NCI-H1930 (cell line): ENCODE measurements at places on chromosomes 12 and 14.

DNA sequence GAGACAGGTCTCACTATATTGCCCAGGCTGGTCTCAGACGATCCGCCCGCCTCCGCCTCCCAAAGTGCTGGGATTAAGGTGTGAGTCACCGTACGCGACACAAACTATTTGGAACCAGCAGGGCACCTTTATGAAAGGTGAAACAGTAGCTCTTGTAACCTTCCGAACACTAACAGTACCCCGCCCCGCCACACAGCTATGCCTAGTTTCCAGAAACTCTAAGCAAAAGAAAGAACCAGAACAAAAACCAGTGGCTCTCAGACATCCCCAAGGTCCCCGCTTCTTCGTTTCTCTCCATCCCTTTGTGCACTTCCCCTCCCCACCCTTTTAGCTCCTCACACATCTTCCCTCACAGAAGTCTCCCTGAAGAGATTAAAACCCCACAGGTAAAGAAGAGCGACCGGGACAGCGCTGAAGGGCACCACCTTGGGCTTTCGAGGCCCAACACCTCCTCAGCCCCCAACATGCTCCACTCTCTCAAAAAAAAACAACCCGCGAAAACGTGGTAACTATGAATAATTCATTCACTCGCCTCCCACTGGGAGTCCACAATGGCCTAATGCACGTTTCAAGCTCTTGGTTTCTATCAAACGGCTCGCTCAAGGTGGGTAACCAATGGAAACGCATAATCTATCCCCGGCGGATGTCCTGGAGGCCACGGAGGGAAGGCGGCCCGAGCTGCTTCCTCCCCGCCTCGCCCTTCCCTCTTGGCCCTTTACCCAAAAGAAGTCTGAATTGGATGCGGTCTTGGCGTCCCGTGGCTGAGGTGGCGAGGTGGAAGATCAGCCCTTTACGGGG is 877 bp downstream of the BAG5 start:
- DNase-seq, result no peak

- DNase-seq, result no peak
These were observed 381.4 kb downstream of the ETNK1 start for GRCh38 chr12:23006413-23006812.

- no peak for DNase-seq
These were observed 25.4 kb upstream of the BCL7A start for GRCh38 chr12:121996050-121996944.

GRCh38 chr14:28763751-28764256 is 2.8 kb upstream of the FOXG1 start:
- DNase-seq, result no peak

- no peak for DNase-seq
These were observed 41.3 kb downstream of the LTBP2 start for GRCh38 chr14:74570696-74571095.

- DNase-seq, result no peak
These were observed 393 bp upstream of the KLHL33 start for GRCh38 chr14:20436363-20436755.

DNA sequence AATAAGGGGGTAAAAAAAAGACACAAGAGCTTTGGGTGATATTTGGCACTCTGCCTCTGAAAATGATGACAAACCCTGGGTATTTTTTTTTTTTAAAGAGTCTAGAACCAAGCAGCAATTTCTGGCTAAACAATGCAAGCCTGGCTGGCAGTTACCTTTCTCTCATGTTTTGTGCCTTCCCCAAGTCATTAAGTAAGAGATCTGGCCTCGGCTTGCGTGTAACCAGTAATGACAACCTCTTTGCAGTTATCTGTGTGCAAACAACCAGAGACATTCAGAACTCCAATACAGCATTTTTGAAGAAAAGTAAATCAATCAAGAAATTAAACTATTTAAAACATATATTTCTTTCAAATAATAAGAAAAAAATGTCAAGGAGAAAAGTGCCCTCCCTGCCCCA is 167.5 kb downstream of the KCNC2 start:
- DNase-seq, result no peak

- no peak for DNase-seq
These were observed 126.1 kb downstream of the SMOC1 start for GRCh38 chr14:70005281-70005805.

DNA sequence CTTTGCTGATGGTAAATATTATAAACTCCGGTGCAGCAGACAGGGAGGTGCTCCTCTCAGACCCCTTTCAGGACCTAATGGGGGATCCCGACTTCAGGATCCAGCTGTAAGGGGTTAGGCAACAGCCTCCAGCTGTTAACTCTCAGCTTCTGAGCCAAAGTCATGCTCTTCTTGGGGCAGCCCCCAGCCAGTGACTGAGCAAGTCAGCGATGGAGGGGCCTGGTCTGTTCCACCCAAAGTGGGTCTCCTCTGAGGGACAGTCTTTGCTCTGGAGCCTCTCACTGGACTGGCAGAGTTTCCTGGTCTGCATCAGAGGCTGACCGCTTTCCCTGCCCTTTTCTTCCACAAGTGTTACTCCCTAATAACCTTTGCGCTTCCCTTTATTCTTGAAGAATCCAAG is 184.2 kb upstream of the DIO3 start:
- no peak for DNase-seq

GRCh38 chr14:100643426-100643825 is 56.2 kb upstream of the BEGAIN start:
- DNase-seq, result no peak

DNA sequence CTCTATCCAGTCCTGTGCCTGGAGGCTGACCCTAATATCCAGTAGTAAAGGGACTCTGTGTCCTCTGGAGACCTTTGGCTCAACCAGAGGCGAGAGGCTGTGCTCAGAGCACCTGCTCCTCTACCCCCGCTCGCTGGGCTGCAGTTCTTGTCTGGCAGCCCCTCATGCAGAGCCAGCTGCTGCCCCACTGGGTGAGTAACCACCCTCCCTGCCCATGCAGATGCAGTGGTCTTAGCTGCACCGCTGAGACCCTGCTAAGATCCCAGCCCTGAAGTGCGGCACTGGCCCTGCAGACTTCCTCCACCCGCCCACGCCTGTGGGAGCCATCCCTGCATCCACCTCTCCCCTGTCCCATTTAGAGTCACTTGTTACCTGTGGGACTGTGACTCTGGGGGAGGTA is 347.5 kb upstream of the SFSWAP start:
- DNase-seq, result no peak

- DNase-seq, result no peak
These were observed 88.4 kb downstream of the LIN7A start for GRCh38 chr12:80849337-80849736.

DNA sequence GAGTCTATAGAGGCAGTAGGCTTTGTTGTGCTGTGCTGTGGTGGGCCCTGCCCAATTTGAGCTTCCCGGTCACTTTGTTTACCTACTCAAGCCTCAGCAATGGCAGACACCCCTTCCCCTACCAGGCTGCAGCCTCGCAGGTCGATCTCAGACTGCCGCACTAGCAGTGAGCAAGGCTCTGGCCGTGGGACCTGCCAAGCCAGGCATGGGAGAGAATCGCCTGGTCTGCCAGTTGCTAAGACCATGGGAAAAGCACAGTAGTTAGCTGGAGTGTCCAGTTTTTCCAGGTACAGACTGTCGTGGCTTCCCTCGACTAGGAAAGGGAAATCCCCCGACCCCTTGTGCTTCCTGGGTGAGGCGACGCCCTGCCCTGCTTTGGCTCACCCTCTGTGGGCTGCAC is 26.3 kb downstream of the ANO6 start:
- no peak for DNase-seq

DNA sequence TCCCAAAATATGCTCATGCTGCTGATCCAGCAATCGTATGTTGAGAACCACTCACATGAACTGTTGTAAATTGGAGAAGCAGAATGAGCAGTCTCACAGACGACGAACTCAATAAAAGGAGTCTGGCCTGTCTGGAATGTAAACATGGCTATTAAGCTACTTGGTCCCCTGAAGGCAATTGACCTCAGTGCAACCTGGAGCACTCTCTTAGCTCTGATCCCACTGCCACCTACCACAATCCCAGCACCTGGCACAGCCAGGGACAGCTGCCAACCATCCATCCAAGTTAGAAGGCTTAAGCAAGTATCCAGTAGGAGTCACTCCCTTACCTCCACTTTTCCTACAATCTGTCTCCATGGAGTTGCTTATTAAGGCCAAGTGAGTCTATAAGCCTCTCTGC is 406.9 kb upstream of the CLEC14A start:
- DNase-seq, result no peak

DNA sequence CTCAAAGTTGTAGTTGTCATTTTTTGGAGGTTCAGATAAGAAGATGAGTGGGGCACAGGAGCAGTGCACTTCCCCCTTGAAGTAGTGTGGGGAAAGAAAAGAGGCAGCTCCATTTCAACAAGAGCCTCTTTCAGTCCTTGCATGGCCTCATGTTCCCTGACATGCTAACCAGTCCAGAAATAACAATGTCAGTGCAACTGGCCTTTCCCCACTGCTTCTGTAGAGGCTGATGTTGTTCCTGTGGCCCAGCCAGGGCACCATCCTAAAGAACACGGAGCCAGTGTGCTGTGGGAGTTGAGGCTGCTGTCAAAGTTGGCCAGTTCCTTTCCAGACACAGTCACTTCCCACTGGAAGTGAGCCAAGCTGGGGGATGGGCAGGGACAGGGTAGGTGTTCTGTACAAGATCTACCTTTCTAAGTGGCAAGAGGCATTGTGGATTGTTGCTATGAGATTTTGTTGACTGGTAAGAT is 77.7 kb upstream of the SLC38A2 start:
- no peak for DNase-seq

GRCh38 chr14:104576970-104577332 is 2.6 kb upstream of the C14orf180 start:
- no peak for DNase-seq

GRCh38 chr12:100574187-100575074 is 947 bp downstream of the GAS2L3 start:
- DNase-seq, result no peak

DNA sequence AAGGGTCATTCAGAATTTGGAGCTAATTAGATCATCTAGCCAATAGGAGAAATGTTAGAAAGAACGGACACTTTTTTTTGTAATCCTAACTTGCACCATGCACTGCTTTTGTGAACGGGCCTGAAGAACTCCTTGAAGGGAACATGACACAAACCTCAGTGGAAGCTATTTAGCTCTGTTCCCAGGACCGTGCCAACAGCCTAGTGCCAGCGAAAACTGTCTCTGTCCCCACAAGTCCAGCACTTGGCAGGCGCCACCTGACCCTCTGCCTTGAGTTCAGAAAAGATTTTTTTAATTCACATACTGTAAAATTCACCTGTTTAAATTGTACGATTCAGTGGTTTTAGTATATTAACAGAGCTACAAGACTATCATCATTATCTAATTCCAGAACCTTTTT is 31.3 kb upstream of the KCNA5 start:
- DNase-seq, result no peak

- no peak for DNase-seq
These were observed 186.6 kb upstream of the GZMB start for GRCh38 chr14:24820616-24821015.

DNA sequence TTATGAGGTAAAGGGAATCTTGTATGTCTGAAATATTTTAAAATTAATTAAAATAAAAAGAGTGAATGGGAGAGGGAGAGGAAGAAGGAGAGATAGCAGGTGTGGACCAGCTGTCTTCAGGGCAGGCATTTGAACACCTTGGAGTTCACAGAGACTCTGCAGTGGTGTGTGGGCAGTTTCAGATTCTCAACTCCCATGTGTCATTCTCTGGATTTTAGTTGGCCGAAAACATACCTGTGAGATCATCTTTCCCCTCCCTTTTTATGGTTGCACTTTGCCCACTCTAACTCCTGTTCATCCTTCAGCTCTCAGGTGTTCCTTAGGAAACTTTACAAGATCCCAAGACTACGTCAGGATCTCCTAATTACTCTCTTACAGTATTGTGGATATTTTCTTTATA is 108.1 kb downstream of the ERC1 start:
- DNase-seq, result no peak

DNA sequence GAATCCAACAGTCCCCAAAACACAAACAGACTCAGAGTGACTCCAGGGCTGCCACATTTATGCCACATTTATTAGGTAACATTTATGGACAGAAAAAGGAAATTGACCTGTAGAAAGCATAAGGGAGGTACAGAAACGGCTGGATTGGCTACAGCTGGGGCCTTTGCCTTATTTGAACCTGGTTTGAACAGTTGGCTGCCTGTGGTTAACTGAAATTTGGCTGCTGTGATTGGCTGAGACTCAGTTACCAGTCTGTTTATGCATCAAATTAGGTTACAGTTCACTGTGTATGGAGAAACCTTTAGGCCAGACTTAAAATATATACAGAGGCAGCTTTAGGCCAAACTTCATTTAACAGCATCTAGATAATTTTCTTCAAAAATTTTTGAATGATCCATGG is 27.8 kb upstream of the PCNX1 start:
- DNase-seq, result no peak

- no peak for DNase-seq
These were observed 12.7 kb upstream of the BDKRB2 start for GRCh38 chr14:96191841-96192462.

- no peak for DNase-seq
These were observed 12.2 kb downstream of the TNFRSF1A start for GRCh38 chr12:6329703-6330064.

DNA sequence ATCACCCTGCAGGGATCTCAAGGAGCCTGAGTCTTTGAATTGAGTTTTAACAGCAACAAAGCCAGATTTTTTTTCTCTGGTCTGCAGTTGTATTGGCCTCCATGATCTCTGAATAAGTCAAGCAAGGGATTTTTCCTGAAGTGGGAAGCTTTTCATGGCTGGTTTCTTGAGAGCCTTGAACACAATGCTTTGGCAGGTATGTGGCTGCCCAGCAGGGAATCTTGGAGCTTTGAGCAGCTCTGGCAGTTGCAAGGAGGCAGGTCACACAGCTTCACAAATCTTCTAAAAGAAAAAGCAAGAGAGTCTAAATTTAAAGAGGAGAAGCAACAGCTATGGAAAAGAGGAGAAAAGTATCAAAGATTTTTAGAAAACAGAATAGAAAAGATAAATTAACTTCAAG is 60.1 kb downstream of the RPS29 start:
- DNase-seq, result no peak

- no peak for DNase-seq
These were observed 42.1 kb downstream of the DCAF4 start for GRCh38 chr14:72968316-72968715.

GRCh38 chr12:116318576-116319232 is 41.2 kb upstream of the MED13L start:
- DNase-seq, result no peak

DNA sequence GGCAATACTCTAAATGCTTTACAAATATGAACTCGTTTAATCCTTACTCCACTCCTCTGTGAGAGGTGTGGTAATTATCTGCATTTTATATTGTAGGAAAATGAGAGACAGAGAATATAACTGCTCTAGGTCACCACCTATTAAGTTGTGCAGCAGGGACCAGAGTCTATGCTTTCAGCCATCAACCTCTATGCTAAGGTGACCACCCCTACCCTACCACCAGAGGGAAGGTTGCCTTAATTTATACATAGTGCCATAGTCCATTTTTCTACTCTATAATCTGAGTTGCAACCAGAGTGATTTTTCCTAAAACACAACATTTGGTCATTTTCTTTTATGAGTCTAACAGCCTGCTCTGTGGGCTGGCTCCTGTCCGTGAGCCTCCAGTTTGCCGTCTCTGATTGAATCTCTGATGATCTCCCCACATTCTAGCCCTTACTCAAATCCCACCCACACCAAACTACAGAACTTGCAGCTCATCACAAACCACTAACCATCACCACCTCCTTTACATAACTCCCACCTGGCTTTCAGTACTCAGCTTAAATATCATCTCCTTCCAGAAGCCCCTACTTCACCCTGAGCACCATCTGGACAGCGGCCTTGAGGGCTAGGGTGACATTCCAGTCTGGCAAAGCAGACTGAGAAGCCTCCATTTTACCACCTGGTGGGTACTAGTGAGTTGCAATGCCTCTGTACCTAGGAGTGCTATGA is 126.6 kb downstream of the PPM1H start:
- DNase-seq, result no peak
